ENCODE measurements at places on chromosomes 6 and 20. TPM values are rescaled to one million over a fixed set of nuclear protein-coding genes. Genes with fewer than 3 reads are reported as not detected.

DNA sequence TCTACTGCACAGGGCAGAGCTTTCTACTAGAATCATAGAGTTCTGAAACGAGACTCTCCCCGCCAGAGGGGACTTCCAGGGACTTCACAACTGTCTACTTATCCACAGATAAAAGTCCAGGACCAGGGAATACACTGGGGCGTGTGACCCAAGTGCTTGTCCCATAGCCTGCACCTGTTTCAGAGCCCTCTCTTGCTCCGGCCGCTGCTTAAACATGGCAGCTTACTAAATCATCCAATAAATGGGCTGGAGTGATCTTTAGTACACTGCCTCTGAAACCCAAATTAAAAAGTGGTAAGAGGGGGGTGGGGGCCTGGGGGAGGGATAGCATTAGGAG lies 8.9 kb upstream of the RAB44 start:
- peaks cover 47% of the 10 kb centered on the region for H3K4me1 ChIP-seq
- no peak for DNase-seq

DNA sequence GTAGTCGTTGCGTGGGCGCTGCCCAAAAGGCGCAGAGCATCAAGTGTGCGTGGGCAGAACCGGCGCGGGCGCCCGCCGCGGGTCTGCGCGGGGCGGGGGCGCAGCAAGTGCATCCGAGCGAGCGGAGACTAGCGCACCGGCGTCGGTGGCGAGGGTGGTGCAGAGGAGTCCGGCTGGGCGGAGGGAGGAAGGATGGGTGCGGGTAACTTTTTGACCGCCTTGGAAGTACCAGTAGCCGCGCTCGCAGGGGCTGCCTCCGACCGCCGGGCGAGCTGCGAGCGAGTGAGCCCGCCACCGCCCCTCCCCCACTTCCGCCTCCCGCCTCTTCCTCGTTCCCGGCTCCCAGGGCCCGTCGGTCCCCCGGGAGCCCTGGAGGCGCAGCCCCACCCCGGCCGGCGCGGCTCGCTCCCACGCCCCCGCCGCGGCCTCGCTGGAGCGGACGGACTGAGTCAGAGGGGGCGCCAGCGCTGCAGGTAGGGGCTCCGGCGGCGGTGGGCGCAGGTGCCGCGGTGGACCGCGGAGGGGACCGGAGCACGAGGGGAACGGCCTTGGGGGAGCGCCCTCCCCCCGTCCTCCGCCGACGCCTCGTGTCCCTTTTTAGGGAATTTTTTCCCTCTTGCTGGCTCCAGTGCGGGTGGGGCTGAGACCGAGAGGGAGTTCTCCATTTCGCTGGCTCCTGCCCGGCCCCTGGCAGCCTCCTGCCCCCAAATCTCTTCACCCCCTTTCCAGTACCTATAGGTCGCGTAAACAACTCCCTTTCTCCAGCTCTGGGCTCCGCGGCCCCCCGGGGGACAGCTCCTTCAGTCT lies 1.6 kb upstream of the DBNDD2 start:
- H3K27ac ChIP-seq = peak overlapping the region; percentile 76
- peak overlapping the region; percentile 81 for H3K4me3 ChIP-seq
- DNase-seq = peak; percentile 82

DNA sequence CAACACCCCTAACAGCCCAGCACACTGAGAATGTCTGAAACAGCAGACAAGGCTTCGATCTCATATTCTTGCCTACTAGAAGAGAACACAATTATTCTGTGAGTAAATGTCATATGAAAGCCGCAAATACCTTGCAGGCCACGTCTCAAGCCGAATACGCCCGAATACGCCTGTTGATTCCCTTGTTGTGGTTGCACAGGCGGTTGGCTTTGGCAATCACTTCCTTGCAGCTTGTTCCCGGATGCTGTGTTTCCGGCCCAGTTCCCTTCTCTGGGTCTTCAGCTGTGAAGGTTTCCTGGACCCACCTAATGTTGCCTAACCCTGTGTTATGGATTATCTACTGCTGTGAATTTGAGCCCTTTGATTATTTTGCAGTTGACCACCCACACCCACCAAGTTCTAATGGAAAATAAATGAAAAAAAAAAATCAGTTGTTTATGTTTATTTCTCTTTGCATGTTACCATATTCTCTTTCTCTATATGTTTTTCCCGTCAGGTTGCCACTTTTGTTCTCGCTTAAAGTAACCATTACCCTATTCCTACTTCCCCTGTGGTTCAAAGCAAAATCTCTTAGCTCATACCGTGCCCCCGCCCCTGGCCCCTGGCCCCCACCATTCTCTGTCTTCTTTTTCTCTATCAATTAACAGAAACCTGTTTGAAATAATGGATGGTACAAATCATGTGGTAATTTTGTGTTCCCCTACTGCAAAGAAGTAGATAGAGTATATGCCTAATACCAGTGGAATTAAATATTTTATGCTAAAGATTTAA lies 172.4 kb downstream of the ADGB start:
- H3K27me3 ChIP-seq = peaks cover 8% of the 10 kb centered on the region
- DNase-seq = peak; percentile 84
- peak overlapping the region; percentile 75 for H3K4me3 ChIP-seq
- H3K4me1 ChIP-seq = peaks cover 16% of the 10 kb centered on the region
- H3K36me3 ChIP-seq = no peaks in the 10 kb centered on the region
- H3K27ac ChIP-seq = peak overlapping the region; percentile 14

- H3K4me3 ChIP-seq = no peak overlapping the region
- no peaks in the 10 kb centered on the region for H3K36me3 ChIP-seq
- H3K4me1 ChIP-seq = peaks cover 2% of the 10 kb centered on the region
- no peaks in the 10 kb centered on the region for H3K27me3 ChIP-seq
- DNase-seq = no peak
Measured at GRCh38 chr20:25544734-25545133, 40.6 kb downstream of the NINL start.

- H3K4me1 ChIP-seq = no peaks in the 10 kb centered on the region
- H3K36me3 ChIP-seq = no peaks in the 10 kb centered on the region
- no peak overlapping the region for H3K27ac ChIP-seq
- no peaks in the 10 kb centered on the region for H3K27me3 ChIP-seq
Measured at GRCh38 chr6:124294574-124295200, 491.0 kb downstream of the NKAIN2 start.

GRCh38 chr20:48398506-48399449 lies 429.0 kb downstream of the PREX1 start:
- H3K27ac ChIP-seq = no peak overlapping the region
- H3K27me3 ChIP-seq = no peaks in the 10 kb centered on the region
- H3K36me3 ChIP-seq = no peaks in the 10 kb centered on the region
- H3K4me3 ChIP-seq = no peak overlapping the region

- H3K27me3 ChIP-seq = peaks cover 19% of the 10 kb centered on the region
- H3K36me3 ChIP-seq = no peaks in the 10 kb centered on the region
- no peak for DNase-seq
- no peaks in the 10 kb centered on the region for H3K4me1 ChIP-seq
- no peak overlapping the region for H3K27ac ChIP-seq
Measured at GRCh38 chr6:109979033-109979921, 1.2 kb downstream of the GPR6 start.

GRCh38 chr6:128507337-128508310 lies 12.8 kb downstream of the PTPRK start:
- no peak overlapping the region for H3K27ac ChIP-seq
- DNase-seq = no peak
- no peak overlapping the region for H3K4me3 ChIP-seq
- no peaks in the 10 kb centered on the region for H3K36me3 ChIP-seq
- H3K4me1 ChIP-seq = no peaks in the 10 kb centered on the region

- no peaks in the 10 kb centered on the region for H3K36me3 ChIP-seq
- DNase-seq = no peak
- H3K4me3 ChIP-seq = no peak overlapping the region
- H3K4me1 ChIP-seq = peaks cover 20% of the 10 kb centered on the region
Measured at GRCh38 chr6:170144571-170145271, 146.2 kb downstream of the DLL1 start.

HLA-DPA1 gene
- 38.5 TPM for total RNA-seq

GSTA1 gene
- total RNA-seq = not detected

GPR6 gene
- total RNA-seq = not detected

SLC17A3 gene
- 0.58 TPM for total RNA-seq

HEY2 gene
- not detected for total RNA-seq
